K562 (cell line): ENCODE measurements at places on chromosomes 7 and 10. TPM values are rescaled to one million over a fixed set of nuclear protein-coding genes. Genes with fewer than 3 reads are reported as not detected.

The ZNF282 gene
- 25.5 and 37.8 TPM in 2 replicates for polyA plus RNA-seq

The ECHDC3 gene
- 10.0 and 17.7 TPM in 2 replicates for polyA plus RNA-seq

The CTTNBP2 gene
- polyA plus RNA-seq = not detected in 2 replicates

The DDIT4 gene
- 362 and 564 TPM in 2 replicates for polyA plus RNA-seq

The HOXA1 gene
- polyA plus RNA-seq = 0.09 TPM in 1 of 2 replicates, not detected in the other

The DNA2 gene
- 31.4 and 35.1 TPM in 2 replicates for polyA plus RNA-seq

The CYP3A7 gene
- not detected in 2 replicates for polyA plus RNA-seq

The ITGB1 gene
- 133 and 150 TPM in 2 replicates for polyA plus RNA-seq

The CHAT gene
- not detected in 2 replicates for polyA plus RNA-seq

The CABCOCO1 gene
- polyA plus RNA-seq = not detected in 2 replicates

The TRIM8 gene
- 12.6 and 20.4 TPM in 2 replicates for polyA plus RNA-seq

The DOCK1 gene
- not detected in 2 replicates for polyA plus RNA-seq
